ENCODE measurements at places on chromosomes 11 and 22.

GRCh38 chr22:27474711-27475547, 326.6 kb downstream of the MN1 start:
- no peak for DNase-seq

GRCh38 chr11:86234831-86235461, 9.6 kb upstream of the EED start:
- DNase-seq, result no peak

GRCh38 chr11:32154275-32154674, 63.4 kb downstream of the RCN1 start:
- no peak for DNase-seq

GRCh38 chr22:36356708-36357624, 30.8 kb downstream of the MYH9 start:
- no peak for DNase-seq

DNA sequence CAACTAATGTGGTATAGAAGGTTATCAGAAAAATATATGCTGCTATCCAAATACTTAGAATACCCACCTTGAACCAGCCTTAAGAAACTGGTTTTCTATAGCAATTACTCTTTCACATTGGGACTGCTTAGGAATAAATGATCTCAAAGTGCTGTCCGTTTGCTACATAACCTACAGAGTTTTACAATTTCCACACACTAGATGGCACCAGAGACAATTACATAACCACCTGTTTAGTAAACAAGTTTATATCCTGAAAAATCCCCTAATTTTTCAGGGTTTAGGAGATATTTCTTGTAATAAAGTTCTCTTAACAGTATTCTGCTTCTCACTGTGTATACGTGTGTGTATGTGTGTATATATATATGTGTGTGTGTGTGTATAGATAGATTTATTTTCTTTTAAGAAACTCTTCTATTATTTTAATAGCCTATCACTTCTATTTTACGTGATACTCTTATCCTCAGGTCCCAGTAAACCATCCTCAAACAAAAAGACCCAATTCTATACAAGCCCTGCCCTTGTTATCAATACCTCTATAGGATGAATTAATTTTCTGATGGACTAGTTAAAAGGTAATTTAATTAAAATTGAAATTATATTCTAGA, 6.7 kb upstream of the OR5I1 start:
- DNase-seq, result no peak

- no peak for DNase-seq
Observed at GRCh38 chr11:104799251-104799650, 99.0 kb downstream of the CASP12 start.

DNA sequence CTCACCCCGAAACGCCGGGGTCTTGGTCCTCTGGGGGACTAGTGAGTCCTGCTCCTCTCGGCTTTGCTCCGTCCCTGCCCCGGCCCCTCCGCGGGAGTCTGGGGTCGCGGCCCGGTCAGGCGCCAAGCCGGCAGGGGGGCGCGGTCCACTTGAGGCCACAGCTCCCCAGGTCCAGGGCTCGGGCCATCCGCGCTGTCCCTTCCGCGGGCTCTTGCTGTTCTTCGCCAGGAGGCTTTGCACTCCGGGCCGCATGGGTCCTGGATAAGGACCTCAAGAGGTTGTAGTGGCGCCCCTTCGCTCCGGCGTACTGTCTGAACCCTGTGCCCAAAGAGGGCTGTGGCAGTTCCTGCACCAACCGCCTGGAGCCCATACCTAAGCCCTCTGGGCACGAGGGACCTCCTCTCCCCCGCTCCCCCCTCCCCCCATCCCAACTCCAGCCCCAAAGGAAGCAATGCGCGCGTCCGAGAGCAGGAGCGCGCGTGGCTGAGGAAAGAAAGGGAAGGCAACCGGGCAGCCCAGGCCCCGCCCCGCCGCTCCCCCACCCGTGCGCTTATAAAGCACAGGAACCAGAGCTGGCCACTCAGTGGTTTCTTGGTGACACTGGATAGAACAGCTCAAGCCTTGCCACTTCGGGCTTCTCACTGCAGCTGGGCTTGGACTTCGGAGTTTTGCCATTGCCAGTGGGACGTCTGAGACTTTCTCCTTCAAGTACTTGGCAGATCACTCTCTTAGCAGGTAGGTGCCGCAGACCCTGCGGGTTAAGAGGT, at the start of gene ADM:
ADM (plus strand) TSS at position 579 of the 767 bp plus-strand sequence. CDS start 628 bp downstream, outside the sequence.
- DNase-seq, result no peak

GRCh38 chr11:46254133-46254491, 23.4 kb upstream of the CREB3L1 start:
- no peak for DNase-seq

GRCh38 chr11:5989203-5989602, 2.4 kb upstream of the OR52L1 start:
- DNase-seq, result no peak

DNA sequence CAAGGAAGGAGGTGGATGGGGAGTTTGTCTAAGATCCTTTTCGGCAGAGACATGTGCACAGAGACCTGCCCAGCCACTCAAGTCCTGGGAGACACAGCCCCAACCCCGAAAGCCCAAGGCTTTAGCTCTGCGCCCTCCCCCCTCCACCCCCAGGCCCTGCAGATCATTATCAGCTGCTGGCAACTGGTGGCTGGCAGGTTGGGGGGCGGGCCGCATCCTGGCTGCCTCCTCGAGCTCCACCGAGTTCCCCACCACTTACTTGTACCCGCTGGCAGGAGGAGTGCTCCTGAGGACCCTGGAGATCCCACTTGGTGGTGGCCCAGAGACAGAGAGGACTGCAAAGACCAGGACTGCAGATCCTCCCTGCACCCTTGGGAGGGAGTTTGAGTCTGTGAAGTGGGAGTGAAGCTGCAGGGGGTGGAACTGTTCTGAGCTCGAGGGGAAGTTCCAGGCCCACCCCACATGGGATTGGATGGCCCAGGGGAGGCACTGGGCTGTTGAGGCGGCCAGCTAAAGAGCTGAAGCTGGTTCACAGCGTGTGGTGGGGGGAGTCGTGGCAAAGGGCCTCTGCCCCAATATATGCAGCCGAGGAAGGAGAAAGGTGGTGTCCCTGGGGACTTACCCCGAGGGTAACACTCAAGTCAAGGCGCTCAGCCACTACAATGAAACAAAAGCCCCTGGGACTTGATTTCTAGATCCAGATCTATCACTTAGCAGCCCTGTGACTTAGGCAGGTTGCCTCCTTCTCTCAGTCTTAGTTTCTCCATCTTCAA, 19.9 kb upstream of the CCDC86 start:
- no peak for DNase-seq

GRCh38 chr11:46117842-46118241, 3.4 kb downstream of the PHF21A start:
- DNase-seq, result no peak

DNA sequence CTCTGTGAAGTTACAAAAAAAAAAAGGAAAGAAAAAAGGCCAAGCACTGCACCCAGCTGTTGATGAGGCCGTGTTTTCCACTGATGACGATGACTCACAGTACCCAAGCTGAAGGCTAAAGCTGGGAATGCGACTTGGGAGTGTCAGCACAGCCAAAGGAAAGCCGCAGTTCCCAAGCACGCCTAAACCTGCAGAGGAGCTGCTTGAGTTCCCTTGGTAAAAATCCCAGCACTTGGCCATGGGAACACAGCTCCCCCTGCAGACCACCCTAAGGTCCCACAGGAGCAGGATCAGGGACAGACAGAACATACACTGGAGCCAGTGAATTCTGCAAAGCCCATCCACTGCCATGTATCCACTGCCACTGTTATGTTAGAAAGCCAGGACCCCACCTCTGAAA, 39.9 kb downstream of the SERGEF start:
- DNase-seq, result no peak

DNA sequence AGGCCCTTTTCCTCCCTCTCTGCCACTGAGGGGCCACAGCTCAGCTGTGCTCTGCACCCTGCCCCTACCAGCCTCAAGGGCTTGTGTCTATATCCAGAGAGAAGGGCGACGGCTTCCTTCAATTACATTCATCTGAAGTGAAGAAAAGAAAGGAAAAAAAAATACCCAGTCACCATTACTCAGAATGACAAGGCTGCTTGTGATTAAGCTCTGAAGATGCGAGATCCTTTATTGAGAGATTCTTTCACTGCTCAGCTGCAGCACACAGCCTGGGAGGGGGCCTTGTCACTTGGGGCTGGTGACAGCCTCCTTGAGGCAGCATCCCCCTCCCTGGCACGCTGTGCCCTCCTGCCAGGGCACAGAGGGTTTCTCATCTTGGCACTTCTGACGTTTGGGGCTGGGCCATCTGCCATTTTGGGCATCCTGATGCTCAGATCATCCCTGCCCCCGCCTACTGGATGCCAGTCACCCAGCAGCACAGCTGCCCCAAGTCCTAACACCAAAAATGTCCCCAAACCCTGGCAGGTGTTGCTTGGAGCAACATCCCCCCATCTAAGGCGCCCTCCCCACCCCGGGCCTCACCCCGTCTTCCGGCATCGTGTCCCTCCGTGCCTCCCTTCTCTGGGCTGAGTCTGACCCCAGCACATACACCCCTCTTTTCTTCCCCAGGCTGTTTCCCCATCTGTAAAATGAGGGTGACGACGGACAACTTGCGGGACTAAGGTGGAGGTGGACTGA, 1394.7 kb downstream of the BRD1 start:
- DNase-seq, result no peak

DNA sequence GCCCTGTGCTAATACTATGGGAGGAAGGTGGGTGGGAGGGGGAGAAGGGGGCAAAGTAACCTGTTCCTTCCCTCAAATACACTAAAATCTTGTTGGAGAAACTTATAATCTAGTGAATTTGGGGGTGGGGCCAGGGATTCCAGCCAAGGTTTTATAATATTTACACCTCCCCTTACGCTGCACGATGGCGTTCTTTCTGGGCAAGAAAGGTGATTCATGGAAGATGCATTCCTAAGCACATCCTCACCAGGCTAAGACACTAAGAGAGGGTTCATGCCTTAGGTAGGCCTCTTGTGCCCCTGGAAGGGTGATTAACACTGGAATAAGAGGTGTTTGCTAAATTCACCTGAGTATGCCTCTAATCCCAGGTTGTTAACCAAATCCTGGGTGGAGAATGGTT, 82.6 kb downstream of the BARX2 start:
- DNase-seq, result no peak

GRCh38 chr11:95684701-95685100, 104.9 kb downstream of the FAM76B start:
- no peak for DNase-seq

DNA sequence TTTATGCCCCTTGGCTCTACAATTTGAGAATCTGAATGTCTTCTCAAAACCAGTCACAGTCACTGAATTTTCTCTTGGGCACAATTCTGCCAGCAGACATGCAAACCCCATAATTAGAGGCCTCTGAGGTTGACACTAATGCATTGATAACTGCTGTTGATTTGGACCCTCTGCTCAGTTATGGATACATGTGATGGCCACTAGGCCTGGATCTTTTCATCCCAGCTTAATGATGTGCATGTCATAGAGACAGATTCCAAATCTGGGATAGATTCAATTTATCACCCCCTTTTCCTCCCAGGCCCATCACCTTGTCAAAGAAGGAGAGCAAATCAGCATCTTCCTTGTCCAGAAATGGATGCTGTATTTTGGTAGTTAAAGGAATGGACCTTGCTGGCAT, 92.2 kb downstream of the C11orf91 start:
- DNase-seq, result no peak

DNA sequence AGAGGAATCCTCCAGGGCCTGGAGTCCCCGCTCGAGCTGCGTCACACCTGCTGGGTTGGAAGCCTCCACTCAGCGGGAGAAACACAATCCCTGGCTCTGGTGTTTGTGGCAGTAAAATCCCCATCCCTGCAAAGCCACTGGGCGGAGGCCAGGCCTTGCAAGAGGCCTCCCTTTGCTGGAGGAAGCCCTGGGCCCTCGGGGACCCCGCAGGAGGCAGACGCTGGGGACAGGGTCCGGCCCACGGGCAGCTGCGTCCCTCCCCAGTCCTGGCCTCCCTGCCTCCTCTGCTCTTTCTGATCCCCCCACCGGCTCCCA, 194.7 kb downstream of the BRD1 start:
- no peak for DNase-seq

DNA sequence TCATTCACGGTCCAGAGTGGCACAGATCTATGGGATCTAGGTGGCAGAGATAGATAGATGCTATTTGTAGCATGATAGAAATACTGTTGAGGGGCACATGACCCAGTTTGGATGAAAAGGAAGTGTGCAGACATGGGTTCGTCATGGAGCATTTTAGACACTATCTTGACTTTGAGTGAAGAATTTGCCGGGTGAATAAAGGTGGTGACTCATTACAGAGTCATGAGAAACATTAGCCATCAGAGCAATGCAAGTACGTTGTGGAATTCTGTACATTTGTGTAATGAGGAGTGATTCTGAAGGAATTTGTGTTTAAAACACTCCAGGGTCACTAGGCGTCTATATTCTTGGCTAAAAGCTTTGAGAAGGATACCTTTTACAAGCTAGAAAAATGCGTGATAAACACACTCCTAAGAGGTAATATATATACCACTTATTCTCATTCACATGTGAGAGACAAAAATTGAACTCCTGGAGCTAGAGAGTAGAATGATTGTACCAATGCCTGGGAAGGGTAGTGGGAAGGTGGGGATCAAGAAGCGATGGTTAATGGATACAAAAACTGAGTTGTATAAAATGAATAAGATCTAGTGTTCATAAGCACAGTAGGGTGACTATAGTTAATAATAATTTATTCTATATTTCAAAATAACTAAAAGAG, 593.7 kb upstream of the LUZP2 start:
- DNase-seq, result no peak

DNA sequence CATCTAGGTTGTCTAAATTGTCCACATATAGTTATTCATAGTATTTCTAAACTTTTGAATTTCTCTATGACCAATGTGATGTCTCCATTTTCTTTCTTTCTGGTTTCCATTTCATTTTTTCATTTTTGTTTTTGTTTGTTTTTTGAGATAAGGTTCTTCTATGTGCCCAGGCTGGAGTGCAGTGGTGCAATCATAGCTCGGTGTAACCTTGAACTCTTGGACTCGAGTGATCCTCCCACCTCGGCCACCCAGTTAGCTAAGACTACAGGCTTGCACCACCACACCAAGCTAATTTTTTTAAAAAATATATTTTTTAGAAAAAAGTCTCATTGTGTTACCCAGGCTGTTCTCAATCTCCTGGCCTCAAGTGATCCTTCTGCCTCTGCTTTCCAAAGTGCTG, 8.2 kb downstream of the GSTT4 start:
- DNase-seq, result no peak

- no peak for DNase-seq
Observed at GRCh38 chr11:131898949-131899348, 528.5 kb downstream of the NTM start.

DNA sequence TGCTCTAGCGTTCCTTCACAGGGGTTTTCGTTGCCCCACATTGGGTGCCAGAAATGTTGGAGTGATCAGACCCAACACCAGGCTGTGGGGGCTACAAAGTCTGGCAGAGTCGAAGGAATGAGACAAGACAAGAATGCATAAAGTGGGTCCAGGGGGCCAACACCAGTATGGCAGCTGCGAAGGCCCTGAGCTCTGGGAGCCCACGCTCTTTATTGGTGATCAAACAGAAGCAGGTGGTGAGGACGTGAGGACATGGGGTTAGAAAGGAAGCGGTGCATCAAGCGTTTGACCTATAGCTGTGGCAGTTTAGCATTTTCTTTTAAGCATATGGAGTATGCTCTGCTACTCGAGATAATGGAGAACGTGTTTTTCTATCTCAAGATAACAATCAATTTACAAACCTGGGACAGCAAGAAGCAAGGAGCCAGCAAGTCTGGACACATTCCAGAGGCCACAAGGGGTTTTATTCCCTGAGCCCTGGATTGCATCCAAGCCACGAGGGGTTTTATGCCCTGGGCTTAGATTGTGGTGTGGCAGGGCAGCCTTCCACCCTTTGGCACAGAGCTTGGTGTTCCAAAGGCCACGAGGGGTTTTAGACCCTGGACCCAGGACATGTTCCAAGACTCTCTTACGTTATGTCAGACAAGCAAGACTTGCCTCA, 3.9 kb upstream of the DNAJB13 start:
- DNase-seq, result no peak

GRCh38 chr11:1123970-1124369, 33.8 kb upstream of the MUC5AC start:
- DNase-seq, result no peak
